Stimulated activated CD4-positive, alpha-beta T cell treated with anti-CD3 and anti-CD28 coated beads, Interleukin-4, amount 100 ng/mL, for 4 hours (primary cell): ENCODE measurements at places on chromosomes 13 and 19.

GRCh38 chr19:11964858-11965645 lies at the start of gene ZNF763:
TSS of gene ZNF763 (plus strand) at chr19:11965040. CDS start at chr19:11965209, 169 bp downstream.
- peak; percentile 84 for DNase-seq

DNA sequence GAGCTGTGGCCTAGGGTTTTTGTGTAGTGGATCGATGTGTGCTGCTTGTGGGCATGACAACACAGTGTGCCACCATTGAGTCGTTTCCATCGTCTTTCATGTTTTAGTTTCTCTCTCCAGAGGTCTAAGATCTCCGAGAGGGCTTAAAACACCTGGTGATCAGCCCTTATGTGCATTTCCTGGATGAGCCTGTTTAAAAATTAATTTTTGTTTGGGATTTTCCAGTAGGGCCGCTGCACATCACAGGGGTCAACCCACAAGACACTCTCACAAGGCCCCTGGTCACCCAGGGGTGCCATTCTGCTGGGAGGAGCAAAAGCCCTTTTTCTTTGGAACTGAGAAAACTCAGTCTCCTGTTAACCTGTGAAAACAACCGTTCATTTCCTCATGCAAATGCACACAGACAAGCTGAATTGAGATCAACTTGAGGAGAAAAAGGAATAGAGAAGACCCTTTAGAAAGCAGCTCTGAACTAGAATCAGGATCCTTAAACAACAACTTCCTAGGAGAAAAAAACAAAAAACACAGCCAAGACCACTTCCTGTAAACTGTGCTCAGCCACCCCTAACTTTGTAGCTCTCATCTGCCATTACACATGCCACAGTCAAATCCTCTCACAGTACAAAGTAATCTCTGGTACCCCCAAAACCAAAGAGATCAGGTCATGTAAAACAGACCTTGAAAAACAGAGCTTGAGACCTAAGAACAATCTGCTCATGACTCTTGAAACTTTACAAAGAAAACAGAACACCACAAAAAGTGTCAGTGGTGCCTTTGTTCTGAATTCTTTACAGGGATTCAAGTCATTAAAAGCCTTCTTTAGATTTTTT lies 8.3 kb upstream of the MTRF1 start:
- DNase-seq: no peak

GRCh38 chr19:5977785-5978605 lies at the start of gene RANBP3:
TSS of gene RANBP3 (minus strand) at chr19:5978140. CDS start at chr19:5978082, 58 bp downstream.
- peak; percentile 98 for DNase-seq

DNA sequence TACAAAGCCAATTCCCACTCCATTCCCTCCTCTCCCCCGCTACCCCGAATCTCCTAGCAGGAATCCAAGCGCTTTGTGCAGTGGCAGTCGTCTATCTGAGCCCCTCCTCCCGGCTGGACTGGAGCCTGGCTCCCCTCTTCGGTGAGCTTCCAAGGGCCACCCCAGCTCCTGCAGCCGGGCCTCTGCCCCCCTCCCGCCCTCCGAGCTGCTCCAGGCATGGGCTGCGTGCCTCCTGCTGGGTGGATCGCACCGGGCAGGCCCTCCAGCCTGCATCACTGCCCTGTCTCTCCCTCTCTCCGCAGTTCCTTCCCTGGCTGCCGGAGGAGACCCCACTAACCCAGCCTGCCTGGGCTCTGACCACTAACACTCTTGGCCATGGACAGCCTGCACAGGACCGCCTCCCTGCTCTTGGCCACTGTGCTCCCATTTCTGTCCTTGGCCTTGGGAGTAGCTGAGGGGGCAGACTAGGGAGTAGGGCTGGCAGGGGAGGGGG lies 12.9 kb upstream of the LENG8 start:
- DNase-seq: no peak

- DNase-seq: no peak
Measured at GRCh38 chr19:311813-312261, 20.6 kb upstream of the PLPP2 start.
